ENCODE measurements at places on chromosomes 3 and 15.
A peak's percentile ranks its signal among the peaks of the same experiment; 100 is the strongest.

DNA sequence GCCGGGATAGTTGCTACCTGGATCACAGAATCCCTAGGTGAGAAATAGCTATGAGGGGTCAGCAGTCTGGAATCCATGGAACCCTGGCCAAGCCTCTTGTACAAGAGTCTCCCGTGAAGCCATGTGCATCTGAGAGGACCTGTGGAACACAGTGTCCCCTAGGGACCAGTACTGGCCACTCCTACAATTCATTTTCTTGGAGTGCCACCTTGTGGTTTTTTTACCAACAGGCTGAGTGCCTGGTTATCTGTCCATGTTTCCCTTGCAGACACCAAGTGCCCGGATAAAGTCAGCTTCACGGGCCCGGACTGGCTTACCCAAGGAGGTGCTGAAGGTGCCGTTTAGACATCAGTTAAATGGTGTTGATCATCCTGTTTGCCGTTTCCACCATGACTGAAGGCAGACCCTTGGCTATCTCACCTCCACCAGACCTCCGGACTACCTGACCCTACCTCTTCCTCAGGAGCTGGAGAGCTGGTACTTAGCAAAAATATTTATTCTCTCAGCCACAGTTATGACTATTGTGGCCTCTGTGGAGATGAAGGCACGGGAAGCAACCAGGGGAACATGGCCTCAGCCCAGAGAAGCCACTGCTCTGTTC, 93.9 kb downstream of the RBPMS2 start:
- peak; percentile 40 for DNase-seq

DNA sequence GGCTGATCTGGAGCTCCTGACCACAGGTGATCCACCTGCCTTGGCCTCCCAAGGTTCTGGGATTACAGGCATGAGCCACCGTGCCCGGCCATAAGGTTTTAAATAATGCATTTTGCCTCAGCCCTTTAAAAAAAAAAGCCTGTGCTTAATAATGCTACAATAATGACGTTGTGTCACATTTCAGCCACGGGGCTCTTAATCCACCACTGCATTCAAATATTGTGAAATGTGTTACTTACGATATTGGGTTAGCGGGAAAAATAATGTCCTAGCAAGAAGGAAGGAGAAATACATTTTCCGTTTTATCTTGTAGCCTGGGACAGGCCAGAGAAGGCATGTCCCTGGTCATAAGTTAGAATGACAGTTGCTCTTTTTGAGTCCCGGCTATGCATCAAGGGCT, 17.6 kb downstream of the PAQR5 start:
- DNase-seq = no peak

DNA sequence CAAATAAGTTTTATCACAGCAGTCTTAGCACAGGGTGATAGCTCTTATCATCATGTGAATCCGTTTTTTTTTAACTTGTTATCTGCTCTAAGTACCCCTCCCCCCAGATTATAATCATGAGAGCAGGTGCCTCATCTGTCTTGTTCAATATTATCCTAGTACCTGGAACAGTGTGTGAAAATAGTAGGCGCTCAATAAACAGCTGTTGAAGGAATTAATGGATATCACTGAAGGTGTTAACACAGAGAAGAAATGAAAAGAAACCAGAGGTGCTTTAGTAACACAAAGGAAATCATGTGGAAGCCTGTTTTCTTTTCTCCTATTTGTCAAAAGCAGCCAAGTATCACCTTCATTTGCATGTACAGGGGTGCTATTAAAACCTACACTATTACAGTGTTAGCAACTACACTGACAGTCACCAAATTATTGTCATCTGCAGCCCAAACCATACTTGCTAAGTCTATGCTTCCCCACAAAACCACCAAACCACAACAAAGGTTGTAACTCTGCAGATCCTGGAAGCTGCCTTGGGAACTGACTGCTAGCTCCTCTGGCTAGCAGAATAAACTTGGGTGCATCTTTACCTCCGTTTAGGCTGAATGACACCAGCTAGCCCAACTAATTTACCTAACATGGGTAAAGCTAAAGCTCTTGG, 2.9 kb downstream of the XPC start:
- DNase-seq = peak; percentile 55

DNA sequence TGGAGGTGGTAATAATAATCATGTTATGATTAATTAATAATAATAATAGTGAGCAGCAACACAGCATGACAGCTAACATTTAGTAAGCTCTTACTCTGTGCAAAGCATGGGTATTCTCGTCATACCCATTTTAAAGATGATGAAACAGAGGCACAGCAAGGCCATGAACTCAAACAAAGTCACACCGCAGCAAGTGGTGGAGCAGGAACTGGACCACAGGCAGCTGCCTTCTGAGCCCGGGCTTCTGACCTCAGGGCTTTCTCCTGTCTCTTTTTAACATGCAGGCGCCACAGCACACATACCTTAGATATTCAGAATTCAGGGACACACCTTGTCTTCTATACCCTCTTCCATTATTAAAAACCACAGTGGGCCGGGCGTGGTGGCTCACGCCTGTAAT, 50.7 kb upstream of the SPATA12 start:
- no peak for DNase-seq

DNA sequence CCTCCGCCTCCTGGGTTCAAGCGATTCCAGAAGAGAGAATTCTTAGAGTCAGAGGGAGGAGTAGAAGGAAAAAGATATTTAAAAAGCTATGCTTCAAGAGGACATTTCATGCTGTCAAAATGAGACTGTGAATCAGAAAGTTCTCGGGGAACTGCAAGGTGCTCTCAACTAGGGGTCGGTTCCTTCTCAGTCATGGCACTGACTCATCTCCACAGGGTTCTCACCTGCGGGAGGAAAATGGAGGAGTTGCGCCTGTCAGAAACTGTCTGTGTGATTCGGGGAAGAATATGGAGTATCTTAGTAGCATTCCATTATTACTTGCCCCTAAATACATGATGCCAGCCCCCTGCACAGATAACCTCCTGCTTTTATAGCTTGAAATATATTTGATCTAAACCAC, 47.4 kb downstream of the APH1B start:
- DNase-seq = no peak

DNA sequence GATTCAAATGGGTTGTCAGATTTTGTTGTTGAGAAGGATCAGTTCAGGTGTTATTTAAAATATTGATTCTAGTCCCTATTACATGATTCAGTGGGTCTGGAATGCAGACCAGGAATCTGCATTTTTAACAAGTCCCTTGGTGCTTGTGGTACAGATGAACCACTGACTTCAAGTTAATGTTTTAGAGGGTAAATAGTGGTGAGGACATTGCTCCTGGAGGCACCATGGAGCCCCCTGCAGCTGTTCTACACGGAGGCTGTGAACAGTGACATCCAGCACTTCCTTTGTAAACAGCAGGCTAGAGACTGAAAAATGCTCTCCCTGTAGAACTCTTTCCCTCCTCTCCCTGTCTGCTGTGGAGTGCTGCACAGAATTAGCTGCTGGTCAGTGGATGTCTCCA, 4.8 kb upstream of the FSIP1 start:
- DNase-seq = no peak

- no peak for DNase-seq
Observed at GRCh38 chr3:14301558-14301957, 100.8 kb upstream of the SLC6A6 start.

GRCh38 chr3:161496508-161496907, at the start of gene OTOL1:
OTOL1 (plus strand) TSS chr3:161496808; CDS start chr3:161496808, 0 bp downstream.
- no peak for DNase-seq

DNA sequence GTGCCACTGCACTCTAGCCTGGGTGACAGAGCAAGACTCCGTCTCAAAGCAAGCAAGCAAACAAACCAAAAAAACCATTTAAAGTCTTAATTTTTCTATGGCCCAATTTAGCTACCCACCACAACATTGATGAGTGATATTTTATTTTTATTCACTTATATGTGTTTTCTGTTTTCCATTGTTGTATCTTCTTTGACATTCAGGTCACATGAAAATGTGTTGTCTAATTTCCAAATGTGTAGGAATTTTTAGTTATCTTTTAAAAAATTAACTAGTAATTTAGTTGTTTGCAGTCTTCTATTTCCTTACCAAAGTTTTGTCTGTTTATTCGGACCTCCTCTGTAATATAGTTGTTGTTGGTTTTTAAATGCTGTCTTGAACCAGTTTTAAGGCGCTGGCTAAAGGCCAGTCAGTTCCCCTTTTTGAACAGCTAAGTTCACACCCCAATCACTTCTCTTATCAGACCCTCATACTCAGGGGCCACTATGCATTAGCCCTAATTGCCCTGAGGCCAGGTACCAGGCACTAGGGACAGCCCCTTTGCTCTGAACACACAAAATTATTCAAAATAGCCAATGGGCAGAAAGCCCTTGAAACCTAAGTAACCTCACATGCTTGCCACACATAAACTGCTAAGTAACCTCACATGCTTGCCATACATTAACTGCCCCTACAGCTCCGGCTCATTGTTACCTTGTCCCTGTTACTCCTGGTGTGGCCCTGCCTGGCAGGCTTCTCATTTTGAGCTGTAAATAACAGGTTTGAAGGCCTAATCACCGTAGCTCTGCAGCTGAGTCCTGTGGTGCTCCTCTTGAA, 4.3 kb upstream of the CCR4 start:
- DNase-seq = no peak

Measured in NAMALWA (cell line).